ENCODE measurements at places on chromosomes 16 and 17. TPM values are rescaled to one million over a fixed set of nuclear protein-coding genes. Genes with fewer than 3 reads are reported as not detected.

PRAC1 gene
- not detected for total RNA-seq

DNA sequence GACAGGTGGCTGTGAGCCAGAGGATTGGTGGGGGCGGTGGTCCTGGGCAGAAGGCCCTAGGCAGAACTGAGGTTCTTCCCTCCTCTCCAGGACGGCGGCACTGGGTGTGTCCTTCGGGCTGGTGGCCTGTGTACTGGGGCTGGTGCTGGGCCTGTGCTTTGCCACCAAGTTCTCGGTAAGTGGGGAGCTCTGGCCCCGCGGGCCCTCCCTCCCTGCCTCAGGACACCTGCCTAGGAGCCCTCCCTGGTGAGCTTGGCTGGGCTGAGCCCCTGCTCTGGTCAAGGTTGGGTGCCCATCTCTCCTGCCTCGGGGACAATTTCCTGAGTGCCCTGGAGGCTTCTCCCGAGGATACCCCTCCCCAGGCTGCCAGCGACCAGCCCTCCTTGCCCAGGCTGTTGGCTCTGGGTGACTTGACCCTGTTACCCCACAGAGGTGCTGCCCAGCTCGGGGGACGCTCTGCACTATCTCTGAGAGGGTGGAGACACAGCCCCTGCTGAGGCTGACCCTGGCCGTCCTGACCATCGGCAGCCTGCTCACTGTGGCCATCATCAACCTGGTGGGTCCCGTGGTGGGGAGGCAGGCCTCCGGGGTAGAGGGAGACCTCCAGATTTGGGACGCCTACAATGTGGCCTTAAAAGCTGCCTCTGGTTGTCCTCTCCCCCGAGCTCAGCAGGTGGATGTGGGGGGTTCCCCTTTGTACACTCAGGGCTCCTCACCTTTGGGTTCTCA, 42.0 kb downstream of the ADCY7 start:
- no peak overlapping the region for H3K4me3 ChIP-seq
- no peak for DNase-seq

DNA sequence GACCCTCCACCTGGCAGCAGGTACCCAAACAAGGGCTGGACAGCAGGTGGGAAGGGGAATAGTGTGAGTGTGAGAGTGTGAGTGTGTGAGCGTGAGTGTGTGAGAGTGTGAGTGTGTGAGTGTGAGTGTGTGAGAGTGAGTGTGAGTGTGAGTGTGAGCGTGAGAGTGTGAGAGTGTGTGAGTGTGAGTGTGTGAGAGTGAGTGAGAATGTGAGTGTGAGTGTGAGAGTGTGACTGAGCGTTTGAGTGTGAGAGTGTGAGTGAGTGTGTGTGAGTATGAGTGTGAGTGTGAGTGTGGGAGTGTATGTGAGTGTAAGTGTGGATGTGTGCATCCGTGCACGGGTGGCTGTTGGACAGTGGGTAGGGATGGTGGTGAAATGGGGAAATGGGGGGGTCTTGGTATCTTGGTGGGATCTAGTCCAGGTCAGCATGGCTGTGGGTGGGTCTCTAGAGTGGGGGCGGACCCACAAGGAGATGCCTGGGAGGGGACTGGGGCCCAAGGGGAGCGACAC, 408 bp downstream of the ADGRG1 start:
- peaks cover 22% of the 10 kb centered on the region for H3K4me1 ChIP-seq
- no peaks in the 10 kb centered on the region for H3K27me3 ChIP-seq
- H3K27ac ChIP-seq, result peak overlapping the region; percentile 89
- peak overlapping the region; percentile 49 for H3K4me3 ChIP-seq
- H3K36me3 ChIP-seq, result no peaks in the 10 kb centered on the region

GRCh38 chr17:12128946-12129345, 108.3 kb downstream of the MAP2K4 start:
- H3K27me3 ChIP-seq, result no peaks in the 10 kb centered on the region
- H3K36me3 ChIP-seq, result peaks cover 35% of the 10 kb centered on the region
- no peak for DNase-seq
- no peaks in the 10 kb centered on the region for H3K4me1 ChIP-seq
- no peak overlapping the region for H3K27ac ChIP-seq

DNA sequence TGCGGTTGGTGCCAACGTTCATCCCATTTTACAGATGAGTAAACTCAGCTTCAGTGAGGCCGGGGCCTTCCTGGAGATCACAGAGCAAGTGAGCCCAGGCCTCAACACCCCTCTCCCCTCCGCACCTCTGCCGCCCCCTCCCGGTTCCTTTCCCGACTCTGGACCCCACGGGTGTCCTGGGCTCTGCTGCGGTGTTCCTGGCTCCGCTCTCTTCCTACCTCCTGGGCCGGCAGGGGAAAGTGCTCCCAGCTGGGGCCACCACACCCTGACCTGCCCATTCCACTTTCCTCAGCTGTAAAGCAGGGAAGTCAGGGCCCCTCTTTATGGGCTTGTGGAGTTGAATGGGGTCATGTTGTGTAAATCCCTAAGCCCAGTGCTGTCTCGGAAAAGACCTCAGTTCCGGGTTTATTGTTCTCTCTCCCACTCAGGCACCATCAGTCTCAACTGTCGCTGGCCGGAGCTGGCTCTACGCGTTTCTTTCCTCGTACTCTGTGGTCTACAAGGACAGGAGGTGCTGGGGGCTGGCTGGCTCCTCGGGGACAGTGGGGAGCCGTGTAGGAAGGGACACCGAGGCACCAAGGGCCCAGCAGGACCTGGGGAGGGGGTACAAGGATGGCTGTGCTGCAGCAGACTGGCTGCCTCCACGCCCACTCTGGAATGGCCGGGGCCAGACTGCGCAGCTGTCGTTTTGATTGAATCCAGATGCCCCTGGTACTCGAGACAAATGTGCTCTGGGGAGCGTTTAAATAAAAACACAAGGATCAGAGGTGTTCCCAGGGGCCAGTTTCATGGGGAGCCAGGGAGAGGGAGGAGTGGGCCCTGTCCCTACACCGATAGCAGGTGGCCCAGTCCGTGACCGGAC, 21.7 kb upstream of the ACSF3 start:
- no peaks in the 10 kb centered on the region for H3K4me1 ChIP-seq
- peaks cover 19% of the 10 kb centered on the region for H3K27me3 ChIP-seq
- H3K4me3 ChIP-seq, result no peak overlapping the region
- DNase-seq, result peak; percentile 53
- no peaks in the 10 kb centered on the region for H3K36me3 ChIP-seq
